ENCODE measurements at places on chromosomes 16 and 17.

- peak; percentile 91 for DNase-seq
Observed at GRCh38 chr17:35141681-35142466, at the start of gene NLE1. Gene NLE1 (minus strand): TSS chr17:35142303. CDS start chr17:35142275, 28 bp downstream.

GRCh38 chr16:59988591-59988990 lies 1254.5 kb upstream of the GOT2 start:
- no peak for DNase-seq

- no peak for DNase-seq
Observed at GRCh38 chr16:73142053-73142854, 94.3 kb upstream of the ZFHX3 start.

DNA sequence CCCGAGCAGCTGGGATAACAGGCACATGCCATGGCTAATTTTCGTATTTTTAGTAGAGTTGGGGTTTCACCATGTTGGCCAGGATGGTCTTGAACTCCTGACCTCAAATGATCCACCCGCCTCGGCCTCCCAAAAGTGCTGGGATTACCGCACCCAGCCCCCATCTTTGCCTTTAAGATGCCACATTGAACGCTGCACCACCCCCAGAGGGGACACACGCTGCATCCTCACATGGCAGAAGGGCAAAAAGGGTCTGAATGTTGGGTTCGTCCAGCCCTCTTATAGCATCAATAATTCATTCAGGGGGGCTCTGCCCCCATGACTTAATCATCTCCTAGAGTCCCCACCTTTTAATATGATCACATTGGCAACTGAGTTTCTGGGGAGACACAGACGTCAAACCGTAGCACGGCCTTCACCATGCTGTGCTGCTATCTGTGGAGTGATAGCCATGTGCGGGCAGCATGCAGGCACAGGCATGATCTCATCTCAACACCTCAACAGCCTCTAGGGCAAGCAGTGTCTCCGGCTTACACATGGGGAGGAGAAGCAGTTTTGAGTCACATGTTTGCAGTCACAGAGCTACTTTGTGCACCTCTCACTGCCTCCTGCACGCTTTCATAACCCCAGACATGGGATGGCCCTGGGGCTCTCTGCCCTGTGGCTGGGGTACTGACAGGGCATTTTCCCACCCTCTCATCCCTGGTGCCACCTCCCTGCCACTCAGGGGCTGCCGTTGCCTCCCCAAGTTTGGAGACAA lies 30.0 kb downstream of the IL21R start:
- DNase-seq = no peak

DNA sequence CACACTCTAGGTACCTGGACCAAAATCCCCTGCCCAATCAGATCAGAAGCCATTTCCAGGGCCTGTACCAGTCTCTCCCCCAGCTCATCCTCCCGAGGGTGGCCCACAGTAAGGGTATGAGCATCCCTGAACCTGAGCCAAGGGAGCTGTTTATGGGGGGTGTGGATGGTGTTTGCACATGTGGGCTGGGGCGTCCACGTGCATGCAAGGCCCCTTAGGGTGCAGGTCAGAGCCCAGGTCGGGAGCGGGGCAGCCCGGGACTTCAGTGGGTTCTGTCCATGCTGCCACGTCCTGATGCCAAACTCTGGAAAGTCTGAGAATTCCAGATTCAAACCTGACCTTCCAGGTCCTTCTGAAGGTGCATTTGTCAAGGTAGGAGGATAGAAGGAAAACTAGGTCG lies 9.8 kb downstream of the MILR1 start:
- no peak for DNase-seq

GRCh38 chr16:78796221-78796866 lies 696.9 kb downstream of the WWOX start:
- peak; percentile 22 for DNase-seq

DNA sequence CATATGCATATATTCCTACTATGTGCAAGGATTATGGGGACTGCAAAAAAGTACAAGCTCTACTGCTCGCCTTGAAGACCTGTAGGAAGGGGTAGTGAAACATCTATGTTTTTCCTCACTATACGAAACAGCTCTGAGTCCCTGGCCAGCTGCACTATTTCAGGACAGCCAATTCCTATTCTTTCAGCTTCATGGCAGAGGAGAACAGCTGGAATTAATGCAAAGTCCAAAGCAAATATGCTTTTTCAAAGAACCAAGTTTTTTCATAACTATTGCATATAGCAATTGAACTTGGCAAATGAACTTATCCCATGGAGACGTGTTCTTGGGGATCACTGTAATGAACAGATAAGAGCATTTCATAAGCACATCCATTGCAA lies 122.3 kb downstream of the SPACA3 start:
- no peak for DNase-seq

DNA sequence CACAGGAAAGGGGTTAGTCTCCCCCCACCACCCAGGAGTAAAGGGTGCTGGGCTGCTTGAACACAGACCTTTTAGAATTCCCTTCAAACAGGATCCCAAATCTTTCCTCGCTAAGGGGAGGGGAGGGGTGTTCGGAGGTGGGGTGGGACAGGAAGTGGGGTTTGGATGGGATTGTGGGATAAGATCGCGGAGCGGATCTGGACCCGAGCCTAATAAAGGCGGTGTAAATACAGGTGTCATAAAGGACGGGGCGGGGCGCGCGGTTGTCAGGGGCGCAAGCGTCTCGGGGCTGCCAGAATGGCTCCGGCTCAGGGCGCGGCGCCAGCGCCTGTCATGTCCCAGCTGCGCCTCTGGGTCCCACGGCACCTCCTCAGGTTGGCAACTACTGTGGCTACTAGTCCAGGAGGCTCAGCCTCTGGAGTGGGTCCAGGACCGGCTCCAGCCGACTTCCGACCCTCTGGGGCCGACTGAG lies 59.8 kb upstream of the FBXO47 start:
- no peak for DNase-seq

DNA sequence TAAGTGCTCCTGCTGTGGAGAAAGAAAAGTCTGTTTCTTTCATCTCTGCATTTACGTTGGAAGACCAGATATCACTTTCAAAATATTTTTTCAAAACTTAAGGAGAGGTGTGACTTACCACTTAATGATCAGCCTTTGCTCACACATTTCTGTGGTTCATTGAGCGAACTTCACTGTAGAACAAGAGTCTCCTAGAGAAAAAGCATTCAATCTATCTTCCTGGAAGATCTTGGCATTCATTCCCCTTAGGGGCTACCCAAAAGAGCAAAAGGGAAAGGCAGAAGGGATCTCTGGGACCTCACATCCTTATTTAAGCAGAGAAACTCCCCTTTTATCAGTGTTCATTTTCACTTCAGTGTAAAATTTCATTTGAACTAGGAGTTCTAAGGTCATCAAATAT lies 61.2 kb downstream of the HS3ST3A1 start:
- DNase-seq = no peak

GRCh38 chr16:85132456-85133289 lies 20.4 kb upstream of the CIBAR2 start:
- DNase-seq = no peak

GRCh38 chr17:82465023-82465603 lies 6.6 kb downstream of the NARF start:
- DNase-seq = no peak

GRCh38 chr17:750431-751037 lies 1.5 kb downstream of the GEMIN4 start:
- no peak for DNase-seq

DNA sequence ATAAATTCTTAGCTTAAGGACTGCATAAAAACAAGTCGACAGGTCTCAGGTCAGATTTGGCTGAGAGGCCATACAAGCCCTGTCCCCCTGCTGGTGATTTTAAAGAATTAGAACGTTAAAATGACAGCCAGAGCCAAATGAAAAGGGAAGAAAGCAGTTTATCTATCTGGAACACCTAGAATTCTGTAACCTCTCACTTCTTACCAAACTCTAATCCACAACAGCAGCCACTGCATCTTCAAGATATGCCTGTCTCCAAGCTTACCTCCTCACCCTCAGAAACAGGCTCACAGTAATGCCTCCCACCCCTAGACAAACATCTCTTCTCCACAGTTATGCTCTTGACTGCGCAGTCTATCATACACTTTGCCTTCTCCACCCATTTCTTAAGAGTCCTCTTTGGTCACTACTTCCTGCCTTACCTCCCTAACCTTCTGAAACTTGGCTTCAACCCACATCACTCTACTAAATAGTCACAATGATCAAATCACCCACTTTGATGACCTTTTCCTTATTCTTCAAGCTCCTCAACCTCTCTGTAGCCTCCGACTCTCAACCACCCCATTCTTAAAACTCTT lies 14.2 kb downstream of the ANKFY1 start:
- DNase-seq = no peak

DNA sequence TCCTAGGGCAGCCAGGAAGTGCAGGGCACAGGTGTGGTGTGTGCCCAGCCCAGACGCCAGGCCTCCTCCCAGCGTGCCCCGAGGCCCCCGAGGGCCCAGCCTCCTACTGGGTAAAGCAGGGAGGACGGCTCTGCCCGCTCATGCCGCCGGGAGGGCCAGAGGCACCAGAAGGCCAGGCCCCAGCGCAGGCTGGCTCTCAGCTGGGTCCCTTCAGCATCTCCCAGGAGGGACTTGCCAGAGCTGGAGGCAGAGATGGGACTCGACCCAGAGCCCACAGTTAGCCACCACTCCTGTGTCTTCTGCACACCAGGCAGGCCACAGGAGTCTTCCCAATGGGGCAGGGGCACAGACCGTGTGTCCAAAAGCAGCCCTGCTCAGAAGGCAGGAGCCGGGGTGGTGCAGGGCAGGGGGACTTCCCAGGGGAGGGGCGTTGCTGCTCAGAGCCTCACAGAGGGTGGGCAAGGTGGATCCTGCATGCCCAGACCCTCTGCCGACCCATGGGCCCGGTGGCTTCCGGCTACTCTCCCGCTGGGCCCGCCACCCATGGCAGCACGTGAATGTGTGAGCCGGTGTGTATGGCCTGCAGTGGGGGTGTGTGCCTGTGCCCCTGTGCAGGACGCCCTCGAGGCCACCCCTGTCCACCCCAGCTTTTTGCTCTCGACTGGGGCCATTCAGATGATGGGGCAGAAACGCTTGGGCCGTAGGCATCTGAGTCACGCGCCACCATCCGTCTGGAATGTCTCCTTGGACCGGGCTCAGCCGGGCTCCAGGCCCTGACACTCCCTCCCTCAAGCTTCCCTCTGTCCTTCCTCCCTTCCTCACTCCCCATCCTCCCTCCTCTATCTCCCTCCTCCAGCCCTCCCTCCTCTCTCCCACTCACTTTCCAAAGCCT lies 5.7 kb upstream of the ZNF469 start:
- no peak for DNase-seq

DNA sequence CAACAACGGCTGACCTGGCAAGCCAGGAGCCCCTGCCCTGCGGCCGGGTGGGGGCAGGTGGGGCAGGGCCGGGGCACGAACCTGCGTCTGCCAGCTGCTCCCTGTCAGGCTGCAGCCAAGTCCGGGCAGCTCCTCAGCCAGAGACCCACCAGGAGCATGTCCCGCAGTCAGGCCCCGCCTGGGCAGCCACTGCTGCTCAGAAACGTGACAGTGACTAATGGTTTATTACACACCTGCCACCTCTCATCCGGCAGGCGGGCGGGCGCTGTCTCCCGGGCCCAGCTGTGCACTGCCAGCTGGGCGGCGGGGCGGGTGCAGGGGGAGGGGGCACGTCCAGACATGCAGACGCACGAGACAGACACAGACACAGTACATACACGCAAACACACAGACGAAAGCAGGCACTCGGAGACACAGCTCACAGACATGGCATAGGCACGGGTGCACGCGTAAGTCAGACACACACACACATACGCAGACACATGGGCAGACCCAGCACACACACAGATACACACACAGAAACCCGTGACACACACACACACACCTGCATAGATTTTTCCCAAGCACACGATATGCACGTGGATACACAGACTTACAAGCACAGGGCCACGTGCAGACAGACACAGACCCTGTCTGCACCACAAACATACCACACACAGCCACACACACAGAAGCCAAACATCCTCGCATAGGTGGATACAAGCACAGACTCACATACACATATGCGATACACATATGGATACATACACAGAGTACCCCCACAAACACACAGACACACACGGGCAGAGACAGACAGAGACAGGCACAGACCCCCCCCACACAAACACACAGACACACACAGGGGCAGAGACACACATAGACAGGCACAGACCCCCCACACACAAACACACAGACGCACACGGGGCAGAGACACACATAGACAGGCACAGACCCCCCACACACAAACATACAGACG lies 248.3 kb upstream of the CIBAR2 start:
- no peak for DNase-seq

DNA sequence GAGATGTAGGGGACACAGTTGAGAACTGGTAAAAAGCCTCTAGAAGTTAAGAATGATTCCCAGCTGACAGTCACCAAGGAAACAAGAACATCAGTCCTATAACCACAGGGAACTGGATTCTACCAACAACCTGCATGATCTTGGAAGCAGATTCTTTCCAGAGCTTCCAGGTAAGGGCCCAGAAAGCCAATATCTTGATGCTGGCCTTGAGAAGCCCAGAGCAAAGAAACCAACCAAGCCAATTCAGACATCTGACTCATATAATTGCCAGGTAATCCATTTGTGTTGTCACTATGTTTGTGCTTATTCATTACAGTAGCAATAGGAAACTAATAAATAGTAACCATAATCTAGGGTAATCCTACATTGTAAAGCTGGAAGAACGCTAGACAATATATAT lies 81.6 kb downstream of the CACNG1 start:
- DNase-seq = no peak

GRCh38 chr16:47493381-47494337 lies 32.5 kb downstream of the PHKB start:
- DNase-seq = no peak

- no peak for DNase-seq
Observed at GRCh38 chr16:84554627-84555328, 50.3 kb upstream of the MEAK7 start.

DNA sequence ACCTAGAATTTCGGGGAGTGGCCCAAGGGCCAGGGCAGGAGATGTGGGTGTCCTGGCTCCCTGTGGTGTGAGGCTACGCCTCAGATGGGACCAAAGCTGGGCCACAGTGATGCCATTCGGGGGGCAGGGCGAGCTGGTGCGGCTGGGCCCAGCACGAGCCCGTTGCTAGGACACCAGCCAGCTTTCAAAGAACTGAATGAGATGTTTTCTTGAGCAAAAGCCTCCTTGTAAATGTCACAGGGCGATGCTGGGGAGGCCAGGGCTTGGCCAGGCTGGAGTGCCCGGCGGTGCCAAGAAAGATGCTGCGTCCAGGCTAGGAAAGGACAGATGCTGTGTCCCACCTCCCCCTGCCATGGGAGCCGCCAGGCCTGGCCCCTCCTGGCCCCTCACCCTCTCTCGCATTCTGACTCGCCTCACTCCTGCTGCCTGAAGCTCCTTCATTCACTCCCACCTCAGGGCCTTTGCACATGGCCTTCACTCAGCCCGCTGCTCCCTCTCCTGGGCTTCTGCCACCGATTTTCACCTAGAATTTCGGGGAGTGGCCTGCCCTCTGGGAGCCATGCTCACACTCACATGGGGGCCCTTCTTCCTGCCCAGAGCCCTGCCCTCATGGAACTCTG lies 39.1 kb downstream of the CPNE2 start:
- no peak for DNase-seq

DNA sequence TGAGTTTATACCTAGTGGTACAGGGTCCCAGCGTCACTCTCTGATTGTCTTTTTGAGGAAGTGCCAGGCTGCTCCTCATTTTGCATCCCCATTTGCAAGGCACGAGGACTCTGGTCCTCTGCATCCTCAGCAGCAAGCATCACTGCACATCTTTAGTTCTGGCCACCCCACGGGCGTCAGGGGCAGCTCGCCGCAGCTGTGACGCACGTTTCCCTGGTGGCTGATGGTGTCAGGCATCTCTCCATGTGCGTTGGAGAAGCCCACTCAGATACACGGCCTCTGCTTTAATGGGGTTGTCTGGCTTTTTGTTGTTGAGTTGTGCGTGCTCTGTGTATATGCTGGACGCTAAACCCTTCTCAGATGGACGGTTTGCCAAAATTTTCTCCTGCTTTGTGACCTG lies 45.2 kb upstream of the ZNF469 start:
- no peak for DNase-seq
